Right kidney (tissue), 9 donors: ENCODE measurements at places on chromosomes 6 and 20.

- no peak for DNase-seq
These were observed 193.2 kb upstream of the SALL4 start for GRCh38 chr20:51995551-51995951.

DNA sequence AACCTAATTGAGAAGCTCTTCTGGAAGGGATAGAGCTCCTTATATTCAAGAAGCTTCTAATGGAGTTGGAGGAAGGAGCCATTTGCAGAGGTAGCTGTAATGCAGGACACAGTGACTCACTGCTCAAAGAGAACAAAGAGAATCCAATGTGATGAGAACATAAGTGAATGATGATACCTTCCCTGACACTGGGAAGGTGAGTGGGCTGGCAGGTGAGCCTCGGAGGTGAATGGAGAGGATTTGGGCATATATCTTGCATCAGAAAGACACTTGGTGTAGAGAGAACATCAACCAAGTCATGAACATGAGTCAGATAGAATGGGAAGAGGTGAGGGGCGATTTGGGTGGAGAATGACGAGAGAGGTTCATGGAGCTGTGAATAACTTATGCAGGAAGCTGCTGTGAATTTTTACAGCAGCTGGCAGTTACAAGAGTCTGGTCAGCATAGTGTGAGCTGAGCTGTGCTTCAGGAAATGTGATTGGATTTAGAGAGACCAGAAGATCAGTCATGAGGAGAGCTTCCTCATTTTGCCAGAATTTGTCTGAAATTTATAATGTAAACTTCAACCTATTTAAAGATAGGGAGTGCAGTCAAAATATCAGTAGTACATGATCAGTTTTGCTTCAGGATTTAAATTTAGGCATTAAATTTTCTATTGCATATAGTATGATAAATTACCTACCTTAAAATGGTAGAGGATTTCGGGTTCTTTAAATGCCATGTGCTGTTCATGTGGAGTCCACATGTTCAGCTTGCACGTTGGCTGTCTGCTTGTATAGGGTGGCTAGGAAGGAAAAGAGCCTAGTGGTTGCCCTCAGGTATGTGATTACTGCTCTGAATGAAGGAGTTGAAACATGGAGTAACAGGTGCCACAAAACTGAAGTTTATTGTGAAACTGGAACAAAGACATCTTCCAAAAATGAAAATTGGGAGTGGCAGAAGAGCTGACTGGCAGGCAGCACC, 59.2 kb upstream of the KIF25 start:
- no peak for DNase-seq

DNA sequence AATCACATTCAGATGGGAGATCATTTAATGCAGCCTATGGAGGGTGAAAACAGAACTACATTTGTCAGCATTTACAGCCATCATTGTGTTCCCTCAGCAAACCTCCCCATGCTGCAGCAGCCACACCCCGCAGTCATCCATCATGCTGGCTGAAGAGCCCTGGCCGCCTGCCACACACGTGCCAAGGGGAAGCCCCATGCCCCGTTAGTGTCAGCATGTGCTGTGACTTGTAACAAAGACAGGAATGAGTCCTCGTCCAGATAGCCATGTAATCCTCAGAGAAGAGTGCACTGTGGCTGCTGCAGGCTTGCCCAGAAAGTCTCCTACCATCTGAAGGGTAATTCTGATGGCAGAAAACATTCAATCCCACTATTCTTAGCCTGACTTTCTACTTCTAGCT, 1097.8 kb downstream of the KIF16B start:
- DNase-seq: peak; percentile 19

DNA sequence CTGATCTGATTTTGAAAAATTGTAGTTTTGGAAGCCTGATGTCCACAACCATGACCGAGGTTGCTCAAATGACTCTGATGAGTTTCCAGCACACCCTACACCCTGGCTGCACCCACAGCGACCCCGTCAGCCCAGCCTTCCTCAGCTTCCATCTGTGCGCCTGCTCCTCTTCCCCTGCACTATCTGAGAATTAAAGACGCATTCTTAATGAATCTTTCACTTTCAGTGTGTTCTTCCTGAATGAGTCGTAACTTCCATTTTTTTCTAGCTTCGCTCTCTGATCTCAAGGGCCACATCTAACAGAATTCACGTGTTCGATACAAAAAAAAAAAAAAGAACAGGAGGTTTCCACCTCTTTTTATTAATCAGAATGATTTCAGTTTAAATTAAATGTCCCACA, 21.3 kb upstream of the RREB1 start:
- no peak for DNase-seq

DNA sequence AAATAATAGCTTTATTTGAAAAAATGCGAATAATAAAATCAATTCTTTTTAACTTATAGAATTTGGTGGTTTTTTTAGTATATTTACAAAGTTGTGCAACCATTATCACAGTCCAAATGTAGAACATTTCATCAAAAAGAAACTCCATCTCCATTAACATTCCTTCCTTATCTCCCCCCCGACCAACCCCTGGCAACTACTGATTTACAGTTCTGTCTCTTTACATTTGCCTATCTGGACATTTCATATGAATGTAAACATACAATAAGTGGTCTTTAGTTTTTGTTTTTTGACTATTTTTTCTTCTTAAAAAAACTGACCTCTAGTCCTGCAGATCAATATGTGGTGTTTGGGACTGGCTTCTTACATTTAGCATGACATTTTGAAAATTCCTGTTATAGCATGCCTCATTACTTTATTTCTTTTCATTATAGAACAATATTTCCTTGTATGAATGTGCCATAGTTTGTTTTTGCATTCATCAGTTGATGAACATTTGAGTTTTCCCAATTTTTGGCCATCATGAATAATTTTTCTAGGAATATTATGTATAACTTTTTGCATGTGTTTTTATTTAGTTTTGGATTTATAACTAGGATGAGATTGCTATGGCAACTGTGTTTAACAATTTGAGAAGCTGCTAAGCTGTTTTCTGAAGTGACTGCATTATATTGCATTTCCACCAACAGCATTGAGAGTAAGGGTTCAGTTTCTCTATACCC, 344.7 kb downstream of the NKAIN2 start:
- DNase-seq: no peak

- no peak for DNase-seq
These were observed 81.2 kb downstream of the SLC23A2 start for GRCh38 chr20:4920131-4920530.

GRCh38 chr6:51996296-51996947, 91.0 kb downstream of the PKHD1 start:
- no peak for DNase-seq

DNA sequence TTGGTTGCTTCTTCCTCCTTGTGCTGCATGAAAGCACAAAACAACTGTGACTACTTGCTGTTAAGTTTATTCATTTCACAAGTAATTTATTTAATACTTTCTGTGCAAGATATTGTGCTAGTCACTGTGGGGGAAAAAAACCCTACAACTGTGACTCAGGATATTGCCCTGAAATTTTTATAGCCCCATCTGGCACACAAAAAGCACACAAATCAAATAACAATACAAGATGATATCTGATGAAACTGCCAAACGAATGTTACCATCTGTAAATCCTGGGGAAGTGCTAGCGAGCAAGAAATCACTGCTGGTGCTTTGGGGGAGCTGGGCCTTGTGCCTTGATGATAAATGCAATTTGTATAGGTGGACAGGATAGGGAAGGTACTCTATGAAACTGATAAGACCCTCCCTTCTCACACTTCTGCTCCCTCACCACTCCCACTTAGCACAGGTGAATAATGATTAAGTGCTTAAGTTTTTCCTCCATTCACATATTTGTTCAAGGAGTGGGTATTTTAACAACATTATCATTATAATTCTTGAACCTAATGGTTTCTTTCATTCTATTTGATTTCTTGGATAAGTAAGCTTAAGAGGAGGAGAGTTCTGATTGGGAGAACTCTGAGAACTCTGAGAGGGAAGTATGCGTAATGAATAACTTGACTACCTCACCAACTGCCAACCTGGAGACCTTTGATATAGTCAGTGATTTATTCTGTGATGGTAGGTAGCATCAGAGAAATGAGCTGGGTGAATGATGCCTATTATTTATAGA, 115.3 kb downstream of the RTN4IP1 start:
- DNase-seq: peak; percentile 26

GRCh38 chr6:54284161-54284860, 23.9 kb upstream of the TINAG start:
- no peak for DNase-seq

DNA sequence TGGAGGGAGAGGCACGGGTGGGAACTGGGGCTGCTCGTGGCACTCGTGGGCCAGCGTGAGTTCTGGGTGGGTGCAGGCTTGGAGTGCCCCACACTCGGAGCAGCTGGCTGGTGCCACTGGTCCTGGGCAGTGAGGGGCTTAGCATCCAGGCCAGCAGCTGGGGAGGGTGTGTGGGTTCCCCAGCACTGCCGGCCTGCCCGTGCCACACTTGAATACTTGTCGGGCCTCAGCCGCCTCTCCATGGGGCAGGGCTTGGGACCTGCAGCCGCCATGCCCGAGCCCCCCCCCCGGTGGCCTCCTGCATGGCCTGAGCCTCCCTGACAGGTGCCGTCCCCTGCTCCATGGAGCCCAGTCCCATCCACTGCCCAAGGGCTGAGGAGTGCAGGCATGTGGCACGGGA, 207.2 kb downstream of the CD109 start:
- DNase-seq: no peak

- no peak for DNase-seq
These were observed 69.6 kb upstream of the ADGRF1 start for GRCh38 chr6:47111685-47112084.

DNA sequence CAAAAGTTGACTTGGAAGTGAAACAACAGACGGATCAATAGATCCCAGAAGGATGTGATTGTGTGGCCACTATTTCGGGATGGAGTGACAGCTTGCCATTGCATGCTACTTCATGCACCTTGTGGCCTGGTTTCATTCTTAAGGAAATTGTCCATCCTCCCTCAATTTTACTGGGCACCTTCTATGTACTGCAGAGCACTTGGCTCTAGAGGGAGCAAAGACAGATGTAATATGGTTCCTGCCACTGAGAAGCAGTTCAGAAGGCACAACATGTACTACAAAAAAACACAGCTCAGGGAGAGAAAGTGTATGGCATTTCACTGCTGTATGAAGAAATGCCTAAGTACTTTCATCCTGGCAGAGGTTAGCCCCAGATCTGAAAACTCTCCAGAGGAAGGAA, 91.9 kb downstream of the FOXA2 start:
- DNase-seq: no peak

- no peak for DNase-seq
These were observed 175.3 kb upstream of the RALGAPA2 start for GRCh38 chr20:20887593-20888265.

DNA sequence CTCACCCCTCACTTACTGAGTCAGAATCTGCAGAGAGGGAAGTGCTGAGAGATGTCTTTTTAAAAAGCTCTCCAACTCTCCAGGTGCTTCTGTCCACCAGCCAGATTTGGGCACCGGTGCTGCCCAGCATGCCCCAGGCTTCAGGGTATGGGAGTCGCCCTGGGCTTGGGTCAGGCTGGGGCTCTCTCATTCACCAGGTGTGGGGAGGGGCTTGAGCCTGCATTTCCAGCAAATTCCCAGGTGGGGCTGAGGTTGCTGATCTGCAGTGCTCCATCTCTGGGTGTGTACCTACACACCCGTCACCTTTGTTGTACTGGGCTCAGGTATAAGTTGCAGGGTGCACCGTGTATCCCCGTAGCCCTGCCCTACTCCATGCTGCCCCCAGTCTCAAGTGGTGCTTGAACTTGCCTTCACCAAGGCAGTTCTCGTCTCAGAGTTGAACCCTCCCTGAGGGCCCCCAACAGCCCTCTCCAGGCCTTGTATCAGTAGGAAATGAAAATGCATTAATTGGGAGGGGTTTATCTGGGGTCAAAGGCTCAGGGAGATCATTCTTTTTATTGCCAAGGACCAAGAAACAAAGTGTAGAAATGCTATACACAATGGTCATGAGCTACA, 23.5 kb downstream of the PPP1R3G start:
- no peak for DNase-seq

DNA sequence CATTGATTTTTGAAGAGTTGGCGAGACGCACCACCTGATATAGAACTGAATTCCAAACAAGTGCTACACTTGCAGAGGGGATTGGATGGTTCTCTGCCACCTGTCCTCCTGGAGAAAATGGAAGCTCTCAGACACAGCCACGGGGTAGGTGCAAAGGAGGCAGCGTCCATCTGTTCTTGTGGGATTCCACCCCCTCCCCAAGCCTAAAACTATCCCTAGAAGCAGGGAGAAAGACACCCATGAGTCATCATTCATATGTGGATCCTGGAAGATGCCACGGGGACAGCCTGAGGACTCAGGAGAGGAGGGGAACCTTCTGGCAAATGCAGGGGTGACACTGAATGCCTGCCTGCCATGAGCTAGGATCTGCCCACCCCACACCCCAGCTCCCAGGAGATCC, 171.3 kb upstream of the CST7 start:
- no peak for DNase-seq

- no peak for DNase-seq
These were observed 14.0 kb upstream of the TAB2 start for GRCh38 chr6:149303468-149303867.

- no peak for DNase-seq
These were observed 4.5 kb downstream of the MKKS start for GRCh38 chr20:10429443-10429981.

GRCh38 chr20:51382986-51383821, 159.3 kb downstream of the NFATC2 start:
- DNase-seq: no peak

GRCh38 chr6:168851460-168852375, 401.9 kb downstream of the THBS2 start:
- DNase-seq: no peak

DNA sequence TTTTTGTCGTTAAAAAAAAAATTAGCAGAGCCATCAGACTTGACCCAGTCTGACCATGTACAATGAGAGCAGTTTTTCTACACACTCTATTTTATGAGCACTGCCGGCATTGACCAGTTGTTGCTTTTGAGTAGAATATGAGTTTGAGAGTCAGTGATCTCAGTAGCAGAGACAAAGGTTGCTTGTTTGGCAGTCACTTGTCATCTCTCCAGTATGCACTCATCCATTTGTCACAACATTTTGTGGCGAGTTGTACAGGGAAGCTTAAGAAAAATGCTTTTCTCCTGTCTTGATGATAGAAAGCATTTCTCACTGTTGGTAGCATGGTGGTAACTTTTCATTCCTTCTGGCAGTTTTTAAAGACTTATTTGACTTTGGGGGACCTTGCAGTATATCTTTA, 159.9 kb downstream of the MMS22L start:
- DNase-seq: no peak

GRCh38 chr6:168506460-168506859, 65.5 kb downstream of the SMOC2 start:
- no peak for DNase-seq

- no peak for DNase-seq
These were observed 38.1 kb upstream of the NOX3 start for GRCh38 chr6:155493694-155494143.
